ENCODE measurements at places on chromosomes 3 and 15.

GRCh38 chr15:99863550-99864198 lies 130.4 kb upstream of the LYSMD4 start:
- DNase-seq, result no peak

DNA sequence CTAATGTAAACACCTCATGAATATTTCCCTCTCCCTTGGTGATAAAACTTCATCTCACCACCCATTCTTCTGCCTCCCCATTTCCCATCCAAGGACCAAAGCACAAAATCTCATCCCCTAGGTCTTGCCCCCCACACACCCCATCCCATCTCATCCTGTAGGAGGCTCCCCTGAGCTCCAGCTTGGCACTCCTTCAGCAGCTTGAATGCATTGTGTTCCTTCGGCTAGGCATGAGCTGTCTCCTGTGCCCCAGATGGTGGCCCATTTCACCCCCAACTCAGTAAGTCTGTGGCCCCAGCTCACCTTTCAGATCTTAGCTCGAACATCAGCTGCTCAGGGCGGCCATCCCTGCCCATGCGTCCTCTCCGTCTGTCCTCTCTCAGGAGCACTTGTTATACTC lies 203.6 kb upstream of the NR2F2 start:
- DNase-seq, result no peak

DNA sequence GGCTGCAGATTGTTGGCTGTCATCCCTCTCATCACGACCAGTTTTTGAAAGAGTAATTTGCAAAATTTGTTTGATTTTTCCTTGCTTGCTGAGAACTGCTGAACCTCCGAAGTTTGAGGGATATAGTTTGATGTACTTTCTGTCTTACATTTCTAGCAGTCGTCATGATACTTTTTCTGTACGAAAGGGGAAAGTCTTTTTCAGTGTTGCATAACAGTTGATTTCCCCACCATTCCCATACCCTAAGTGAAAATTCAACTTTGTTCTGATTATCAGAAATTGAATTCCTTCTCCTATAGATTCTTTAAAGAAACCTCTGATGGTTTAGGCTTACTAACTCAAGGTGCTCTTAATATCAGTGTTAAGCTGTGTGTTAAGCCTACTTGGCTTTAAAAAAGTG lies 1.6 kb downstream of the PDE8A start:
- no peak for DNase-seq

DNA sequence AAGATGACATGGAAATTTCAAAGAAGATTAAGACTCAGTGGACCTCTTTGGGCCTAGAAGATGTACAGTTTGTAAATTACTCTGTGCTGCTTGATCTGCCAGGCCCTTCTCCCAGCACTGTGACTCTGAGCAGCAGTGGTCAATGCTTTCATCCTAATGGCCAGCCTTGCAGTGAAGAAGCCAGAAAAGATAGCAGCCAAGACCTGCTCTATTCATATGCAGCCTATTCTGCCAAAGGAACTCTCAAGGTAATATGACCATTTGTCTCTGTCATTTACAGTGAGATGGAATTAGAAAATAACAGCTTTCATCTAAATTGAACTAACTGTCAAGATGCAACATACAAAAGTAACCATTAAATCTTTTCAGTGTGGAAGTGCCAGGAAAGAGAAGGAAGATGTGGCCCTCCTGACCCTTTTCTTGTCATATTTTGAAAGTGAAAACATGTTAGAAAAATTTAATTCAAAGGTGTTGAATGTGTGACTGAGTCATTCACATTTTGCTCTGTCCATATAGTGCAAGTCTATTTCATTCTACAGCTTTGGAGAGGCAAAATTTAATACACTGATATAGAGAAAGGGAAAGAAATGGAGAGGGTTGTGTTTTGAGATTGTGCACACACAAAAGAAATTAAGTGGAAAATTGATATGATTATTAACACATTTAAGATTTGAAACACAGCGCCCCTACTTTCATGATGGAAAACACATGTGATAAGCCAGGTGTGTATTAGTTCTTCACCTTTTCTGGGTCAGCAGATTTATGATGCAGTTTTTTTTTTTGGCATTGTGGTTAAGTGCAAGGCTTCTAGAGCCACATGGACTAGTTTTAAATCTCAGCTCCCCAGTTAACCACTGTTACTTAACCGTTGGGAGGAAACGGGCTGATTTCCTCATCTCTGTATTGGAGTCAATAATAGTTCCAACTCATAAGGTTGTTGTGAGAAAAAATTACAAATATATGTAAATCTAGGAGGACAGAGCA lies 375.1 kb downstream of the NAALADL2 start:
- no peak for DNase-seq

GRCh38 chr3:132911741-132912415 lies 126.3 kb upstream of the TMEM108 start:
- DNase-seq, result no peak

- DNase-seq, result no peak
Observed at GRCh38 chr3:143222505-143222904, 102.9 kb downstream of the CHST2 start.

DNA sequence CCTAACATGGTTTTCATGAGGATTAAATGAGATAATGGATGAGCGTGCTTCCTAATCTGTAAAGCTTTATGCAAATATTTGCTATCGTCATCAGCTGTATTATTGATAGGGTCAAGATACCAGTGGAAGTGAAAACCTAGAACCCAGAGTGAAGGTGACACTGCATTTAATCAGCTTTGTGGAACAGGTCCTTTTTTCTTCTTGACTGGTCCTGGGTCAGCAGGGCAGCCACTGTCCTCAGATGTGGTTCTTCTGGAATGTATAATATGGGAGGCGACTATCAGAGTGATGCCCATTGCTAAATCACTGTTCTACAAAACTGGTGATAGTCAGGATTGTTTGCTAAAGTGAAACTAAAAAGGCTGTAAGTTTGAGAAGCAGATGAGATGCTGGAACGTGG lies 41.4 kb downstream of the SORD start:
- DNase-seq, result no peak

DNA sequence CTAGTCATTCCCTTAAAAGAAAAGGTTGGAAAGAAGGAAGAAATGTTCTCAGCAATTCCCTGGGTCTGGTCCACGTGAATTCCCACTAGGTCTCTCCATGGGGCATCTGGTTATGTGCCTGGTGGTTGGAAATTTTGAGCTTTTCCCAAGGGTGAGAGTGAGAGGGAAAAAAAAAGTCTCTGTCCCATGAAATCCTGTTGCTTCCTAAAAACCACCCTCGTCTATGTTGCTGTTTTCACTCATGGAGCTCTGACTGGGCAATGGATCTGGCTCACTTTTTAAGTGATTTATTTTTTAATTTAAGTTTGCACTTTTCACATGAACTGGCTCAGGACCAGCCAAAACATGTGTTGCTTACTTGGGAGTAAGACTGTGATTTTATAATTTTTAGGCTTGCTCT lies 190.1 kb downstream of the CHST2 start:
- DNase-seq, result no peak

GRCh38 chr3:129557548-129557894 lies 14.5 kb downstream of the H1-8 start:
- no peak for DNase-seq

- no peak for DNase-seq
Observed at GRCh38 chr15:58875343-58875742, 58.1 kb downstream of the SLTM start.

DNA sequence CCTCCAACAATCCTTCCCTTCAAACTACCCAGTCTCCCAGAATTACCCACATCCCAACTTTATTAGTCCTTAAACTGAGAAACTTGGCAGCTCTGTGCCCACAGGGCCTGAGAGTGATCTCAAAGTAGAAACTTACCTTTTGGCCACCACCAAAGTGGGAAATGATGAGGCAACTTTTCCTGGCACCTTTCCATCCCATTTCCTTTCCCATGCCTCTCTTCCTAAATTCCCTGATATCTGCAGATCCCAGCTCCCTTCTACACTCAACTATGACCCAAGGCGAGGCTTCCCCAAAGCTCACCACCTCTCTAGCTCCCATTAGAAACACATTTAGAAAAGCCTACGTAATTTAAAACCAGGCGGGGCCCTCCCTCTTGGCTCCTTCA lies 271.9 kb downstream of the FOXP1 start:
- DNase-seq, result no peak

DNA sequence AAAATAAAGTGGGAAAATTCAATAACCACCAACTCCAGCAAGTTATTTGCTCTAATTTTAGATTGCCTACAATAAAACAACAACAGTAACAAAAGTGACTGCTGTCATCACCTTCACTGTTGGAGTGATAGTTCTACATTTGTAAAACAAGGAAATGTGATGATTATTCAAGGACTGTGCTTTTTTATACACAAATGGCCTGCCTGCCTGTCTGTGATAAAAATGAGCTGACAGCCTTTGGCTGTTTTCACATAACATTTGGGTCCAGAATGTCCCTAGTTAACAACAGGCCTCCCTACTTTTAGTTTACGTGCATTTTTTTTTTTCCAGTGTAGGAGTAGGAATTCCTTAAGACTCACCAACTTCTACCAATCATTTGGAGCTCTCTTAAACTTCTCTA lies 768.8 kb downstream of the PDCD6IP start:
- DNase-seq, result no peak

- no peak for DNase-seq
Observed at GRCh38 chr3:139182143-139182542, 137.5 kb upstream of the PRR23C start.

GRCh38 chr3:155335724-155336354 lies 42.4 kb upstream of the STRIT1 start:
- DNase-seq, result no peak

DNA sequence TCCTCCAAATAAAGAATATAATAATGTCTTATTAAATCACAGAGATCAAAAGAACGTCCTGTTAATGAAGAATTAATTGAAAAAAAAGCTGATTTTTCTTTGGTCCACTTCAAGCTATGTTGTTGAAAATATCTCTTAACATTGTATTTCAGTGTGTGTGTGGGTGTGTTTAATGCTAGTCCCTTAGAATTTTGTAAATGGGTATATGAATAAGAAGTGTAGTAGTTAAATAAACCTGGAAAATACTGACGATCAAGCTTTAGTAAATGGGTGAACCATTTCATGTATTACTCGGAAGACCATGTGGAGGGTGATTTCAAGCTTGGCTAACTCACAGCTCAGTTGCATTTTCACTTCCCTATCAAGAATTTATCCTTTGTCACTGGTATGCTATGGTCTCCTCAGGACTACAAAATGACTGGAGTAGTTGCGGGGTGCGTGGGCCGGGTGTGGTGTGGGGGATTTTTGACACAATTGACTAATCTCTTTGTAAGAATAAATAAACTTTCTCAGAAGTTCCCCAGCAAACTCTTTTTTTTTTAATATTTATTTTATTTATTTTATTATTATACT lies 586.4 kb downstream of the GRM7 start:
- DNase-seq, result no peak

GRCh38 chr3:1783995-1784394 lies 314.7 kb upstream of the CNTN4 start:
- DNase-seq, result no peak

GRCh38 chr15:61081027-61081322 lies 148.1 kb downstream of the RORA start:
- no peak for DNase-seq

- DNase-seq, result no peak
Observed at GRCh38 chr3:53171827-53172505, 11.0 kb downstream of the PRKCD start.

DNA sequence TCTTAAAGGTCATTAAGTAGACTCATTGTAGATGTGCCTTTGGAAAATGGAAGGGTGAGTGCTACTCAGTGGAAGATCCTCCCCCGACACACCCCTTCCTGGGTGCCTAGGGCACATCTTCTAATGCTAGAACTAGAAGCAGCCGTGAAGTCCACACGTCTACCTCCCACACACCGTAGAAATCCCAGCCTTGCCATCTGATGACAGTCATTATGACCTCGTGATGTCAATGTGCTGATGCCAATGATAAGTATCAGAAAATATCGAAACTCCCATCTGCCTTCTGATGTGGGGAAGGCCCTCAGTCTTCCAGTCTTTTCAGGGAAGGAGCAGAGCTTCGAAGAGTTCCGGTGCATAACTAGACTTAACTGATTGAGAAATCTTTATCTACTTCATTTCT lies 282.1 kb upstream of the ROPN1 start:
- DNase-seq, result no peak

- no peak for DNase-seq
Observed at GRCh38 chr3:167772992-167773391, 37.5 kb downstream of the SERPINI1 start.

DNA sequence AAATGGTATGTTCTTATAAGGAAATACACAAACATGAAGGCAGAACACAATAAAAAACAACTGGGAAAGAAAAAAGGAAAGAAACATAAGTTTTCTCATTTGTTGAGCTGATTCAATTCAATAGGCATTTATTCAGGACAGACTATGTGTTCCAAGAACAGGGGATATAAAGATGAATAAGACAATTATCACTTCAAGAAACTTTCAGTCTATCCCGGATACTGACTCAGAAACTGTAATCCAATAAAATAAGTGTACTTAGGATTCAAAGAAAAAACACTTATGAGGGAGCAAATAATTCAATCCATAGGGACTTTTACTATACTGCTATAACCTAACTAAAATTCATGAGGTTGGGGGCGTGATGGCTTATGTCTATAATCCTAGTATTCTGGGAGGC lies 3.5 kb upstream of the POPDC2 start:
- DNase-seq, result no peak

GRCh38 chr15:52243286-52243685 lies 52.1 kb upstream of the GNB5 start:
- DNase-seq, result no peak

GRCh38 chr3:8518138-8518537 lies 16.5 kb downstream of the LMCD1 start:
- no peak for DNase-seq

DNA sequence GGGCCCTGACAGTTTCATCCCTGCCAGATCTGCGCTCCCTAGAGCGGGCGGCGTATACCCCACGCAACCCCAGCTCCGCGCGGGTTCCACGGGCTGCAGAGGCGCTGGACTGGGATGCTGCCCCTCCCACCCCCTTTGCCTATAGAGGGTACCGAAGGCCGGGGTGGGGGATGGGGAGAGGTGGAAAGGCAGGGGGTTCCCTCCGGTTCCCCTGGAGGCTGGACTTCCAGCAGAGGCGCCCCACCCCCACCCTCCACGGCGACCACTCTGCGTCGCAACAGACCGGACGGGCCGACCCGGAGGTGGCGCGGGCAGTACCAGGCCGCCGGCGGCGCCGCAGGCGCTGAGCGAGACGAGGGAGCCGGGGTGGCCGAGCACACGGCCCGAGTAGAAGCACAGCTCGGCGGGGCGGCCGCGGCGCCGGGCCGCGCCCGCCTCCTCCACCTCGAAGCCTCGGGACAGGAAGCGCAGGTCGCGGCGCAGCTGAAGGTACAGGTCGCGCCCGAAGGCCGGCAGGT lies 995 bp downstream of the ADAMTS17 start:
- no peak for DNase-seq

DNA sequence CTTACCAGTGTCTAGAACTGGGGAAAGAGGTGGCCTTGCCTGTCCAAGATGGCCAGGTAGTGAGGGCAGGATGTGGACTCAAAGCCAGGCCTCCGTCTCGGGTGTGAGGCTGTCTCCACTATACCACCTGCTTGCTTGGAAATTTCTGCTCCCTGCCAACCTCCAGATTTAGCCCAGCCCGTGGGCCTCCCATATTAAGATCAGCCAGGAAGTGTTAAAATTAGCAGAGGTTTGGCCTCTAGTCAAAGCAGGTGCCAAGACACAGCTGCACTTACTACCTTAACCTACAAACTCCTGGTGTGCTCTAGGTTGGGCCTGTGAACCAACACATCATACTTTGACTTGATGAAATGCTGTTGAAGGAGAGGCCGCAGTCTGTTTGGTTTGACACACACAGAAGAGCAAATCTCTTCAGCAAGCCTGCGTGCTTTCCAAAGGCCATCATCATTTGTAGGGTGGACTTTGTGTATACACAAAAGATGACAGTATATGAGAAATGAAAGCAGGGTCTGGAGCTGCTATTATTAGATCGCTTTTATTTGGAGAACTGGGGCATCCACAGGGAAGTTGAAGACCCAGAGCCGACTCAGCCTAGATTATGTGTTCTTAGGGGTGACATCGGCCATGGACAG lies 206.5 kb downstream of the XXYLT1 start:
- no peak for DNase-seq
